CD4-positive, alpha-beta T cell (primary cell): ENCODE measurements at places on chromosomes 2 and 18.

GRCh38 chr2:118817469-118817868, 30.0 kb downstream of the EN1 start:
- DNase-seq, result no peak

DNA sequence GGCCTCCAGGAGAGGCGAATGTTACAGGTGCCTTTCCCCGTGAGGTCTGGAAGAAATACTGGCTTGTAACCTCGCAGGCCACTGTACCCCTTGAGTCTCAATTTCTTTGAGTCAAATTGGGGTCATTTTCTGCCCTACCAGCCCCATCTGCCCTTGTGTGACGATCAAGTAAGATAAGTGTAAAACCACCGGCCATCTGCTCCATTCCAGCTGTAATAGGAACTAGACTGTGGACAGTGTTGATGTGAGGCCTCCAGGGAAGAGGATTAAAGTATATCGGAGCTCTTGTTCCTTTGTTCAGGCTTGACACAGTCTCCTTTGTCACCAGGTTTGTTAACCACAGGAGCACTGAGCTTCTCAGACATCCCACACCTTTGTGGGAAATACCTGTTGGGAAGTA, 65.6 kb downstream of the MRPS9 start:
- DNase-seq, result no peak

- DNase-seq, result no peak
Measured at GRCh38 chr2:235011607-235011928, 59.8 kb downstream of the SH3BP4 start.

DNA sequence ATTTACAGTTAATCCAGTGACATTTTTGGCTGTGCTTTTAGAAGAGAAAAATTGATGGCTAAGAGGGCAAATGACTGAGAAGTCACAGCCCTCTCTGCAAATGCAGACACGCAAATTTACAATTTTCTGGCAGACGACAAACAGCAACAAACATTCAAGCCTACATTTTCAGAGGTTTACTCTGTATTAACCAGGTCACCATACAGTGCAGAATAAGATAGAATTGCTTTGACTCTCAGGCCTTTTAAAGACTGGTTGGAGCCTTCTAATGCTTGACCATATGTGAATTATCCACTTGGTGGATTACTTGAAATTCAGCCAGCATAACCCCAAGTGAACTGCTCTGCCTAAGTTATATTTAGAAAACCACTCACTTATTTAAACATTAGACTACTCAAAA, 280.9 kb upstream of the STON1 start:
- no peak for DNase-seq

GRCh38 chr2:97770445-97770844, 57.1 kb downstream of the ZAP70 start:
- no peak for DNase-seq

GRCh38 chr2:193228276-193228675, 1033.5 kb upstream of the TMEFF2 start:
- DNase-seq, result no peak

- DNase-seq, result no peak
Measured at GRCh38 chr2:237715459-237715947, 83.1 kb upstream of the RBM44 start.

GRCh38 chr2:1780693-1781092, 36.4 kb upstream of the PXDN start:
- no peak for DNase-seq

GRCh38 chr2:62284471-62284870, 88.6 kb downstream of the B3GNT2 start:
- DNase-seq, result no peak

DNA sequence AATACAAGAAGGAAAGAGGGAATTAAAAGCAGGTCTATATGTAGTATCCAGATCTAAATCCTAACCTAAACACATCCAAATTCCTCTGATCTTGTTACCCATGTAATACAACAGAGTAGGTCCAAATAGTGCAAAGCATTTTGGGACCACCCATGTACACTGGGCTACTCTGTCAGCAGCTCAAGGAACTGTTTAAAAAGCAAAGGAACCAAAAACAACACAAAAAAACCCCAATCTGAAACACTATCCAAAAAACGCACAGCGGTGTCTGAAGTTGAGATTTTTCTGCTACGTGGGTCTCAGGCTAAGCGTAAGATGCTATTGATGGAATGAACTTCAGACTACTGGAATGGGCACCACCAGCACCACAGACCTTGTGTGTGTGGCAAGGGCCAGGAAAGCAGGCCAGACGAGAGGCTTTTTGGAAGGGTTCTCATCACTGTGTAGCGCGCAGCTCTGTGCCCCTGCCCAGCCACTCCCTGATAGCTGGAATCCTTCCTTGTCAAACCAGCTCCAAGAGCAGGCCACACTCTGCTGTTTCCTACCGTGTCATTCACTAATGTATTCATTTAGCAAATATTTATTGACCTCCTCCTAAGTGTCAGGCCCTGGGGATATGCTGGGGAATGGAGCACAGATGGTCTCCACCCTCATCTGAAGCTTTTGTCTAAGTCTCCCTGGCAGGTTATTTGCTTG, 101.4 kb downstream of the COLEC12 start:
- DNase-seq, result no peak

GRCh38 chr2:47072018-47072691, 83.0 kb downstream of the STPG4 start:
- DNase-seq, result no peak
